Cardiac fibroblast (primary cell): ENCODE measurements at places on chromosomes 6 and 20.

DNA sequence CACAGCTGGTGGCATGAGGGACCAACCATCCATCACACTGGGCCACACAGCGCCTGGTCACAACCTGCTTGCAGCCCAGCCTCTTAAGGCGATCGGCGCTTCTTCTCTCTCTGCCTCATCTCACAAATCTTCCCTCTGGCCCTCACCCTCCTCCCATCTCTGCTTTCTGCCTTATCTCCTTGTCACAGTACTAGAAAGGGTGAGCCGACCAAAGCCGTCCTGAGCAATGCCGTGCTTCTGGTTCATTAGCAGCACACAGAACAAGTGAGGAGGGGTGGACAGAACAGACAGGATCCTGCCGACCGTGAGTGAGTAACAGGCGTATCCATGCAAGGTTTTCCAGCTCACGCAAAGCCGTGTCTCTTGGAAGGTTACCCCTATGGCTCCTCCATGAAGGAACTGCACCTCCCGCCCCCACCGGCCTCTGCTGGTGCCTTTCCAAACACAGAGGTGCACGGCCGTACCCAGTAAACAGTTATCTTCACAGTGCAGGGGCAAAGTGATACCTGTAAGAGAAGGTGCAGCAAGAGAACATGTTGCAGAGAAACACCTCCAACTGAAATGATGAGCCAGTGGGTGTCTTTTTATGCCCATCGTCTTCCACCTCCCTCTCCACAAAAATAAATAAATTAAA, 331.7 kb downstream of the FARS2 start:
- DNase-seq: no peak

DNA sequence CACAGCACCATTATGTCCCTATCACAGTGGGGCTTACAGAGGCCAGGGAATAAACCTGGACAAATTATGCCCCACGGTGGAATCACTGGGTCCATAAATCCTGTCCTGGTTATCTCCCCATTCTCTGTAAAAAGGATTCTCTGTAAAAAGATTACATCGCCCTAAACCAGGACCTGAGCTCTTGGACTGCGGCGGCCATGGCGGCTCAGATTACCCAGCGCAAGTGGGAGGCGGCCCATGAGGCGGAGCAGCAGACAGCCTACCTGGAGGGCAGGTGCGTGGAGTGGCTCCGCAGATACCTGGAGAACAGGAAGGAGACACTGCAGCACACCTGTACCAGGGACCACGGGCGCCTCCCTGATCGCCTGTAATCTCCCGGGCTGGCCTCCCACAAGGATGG, 8.4 kb upstream of the HLA-A start:
- no peak for DNase-seq

- DNase-seq: peak; percentile 99
These were observed 32.5 kb upstream of the PIM1 start for GRCh38 chr6:37137201-37138090.

GRCh38 chr20:38940644-38941043, 14.4 kb downstream of the FAM83D start:
- no peak for DNase-seq

- no peak for DNase-seq
These were observed 348.3 kb upstream of the POU3F2 start for GRCh38 chr6:98486057-98486456.

DNA sequence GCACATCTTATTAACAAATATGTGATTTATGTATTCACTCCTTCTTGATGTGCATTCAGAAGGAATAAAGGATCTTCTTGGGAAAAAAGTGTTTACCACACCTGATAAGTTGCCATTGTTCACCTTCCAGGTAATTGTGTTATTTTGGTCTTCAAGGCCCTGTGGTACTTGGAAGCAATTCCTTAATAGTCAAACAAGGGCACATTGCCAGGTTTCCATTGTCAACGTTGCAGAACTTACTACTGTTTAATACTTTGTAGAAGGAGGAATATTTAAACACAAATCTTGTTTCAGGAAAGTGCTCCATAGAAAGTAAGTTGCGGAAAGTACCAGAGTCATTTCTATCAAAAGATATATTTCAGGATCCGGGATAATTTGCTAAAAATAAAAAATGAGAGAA, 129.5 kb upstream of the SGK1 start:
- peak; percentile 74 for DNase-seq
